ENCODE measurements at places on chromosomes 3 and 15.
A peak's percentile ranks its signal among the peaks of the same experiment; 100 is the strongest.

DNA sequence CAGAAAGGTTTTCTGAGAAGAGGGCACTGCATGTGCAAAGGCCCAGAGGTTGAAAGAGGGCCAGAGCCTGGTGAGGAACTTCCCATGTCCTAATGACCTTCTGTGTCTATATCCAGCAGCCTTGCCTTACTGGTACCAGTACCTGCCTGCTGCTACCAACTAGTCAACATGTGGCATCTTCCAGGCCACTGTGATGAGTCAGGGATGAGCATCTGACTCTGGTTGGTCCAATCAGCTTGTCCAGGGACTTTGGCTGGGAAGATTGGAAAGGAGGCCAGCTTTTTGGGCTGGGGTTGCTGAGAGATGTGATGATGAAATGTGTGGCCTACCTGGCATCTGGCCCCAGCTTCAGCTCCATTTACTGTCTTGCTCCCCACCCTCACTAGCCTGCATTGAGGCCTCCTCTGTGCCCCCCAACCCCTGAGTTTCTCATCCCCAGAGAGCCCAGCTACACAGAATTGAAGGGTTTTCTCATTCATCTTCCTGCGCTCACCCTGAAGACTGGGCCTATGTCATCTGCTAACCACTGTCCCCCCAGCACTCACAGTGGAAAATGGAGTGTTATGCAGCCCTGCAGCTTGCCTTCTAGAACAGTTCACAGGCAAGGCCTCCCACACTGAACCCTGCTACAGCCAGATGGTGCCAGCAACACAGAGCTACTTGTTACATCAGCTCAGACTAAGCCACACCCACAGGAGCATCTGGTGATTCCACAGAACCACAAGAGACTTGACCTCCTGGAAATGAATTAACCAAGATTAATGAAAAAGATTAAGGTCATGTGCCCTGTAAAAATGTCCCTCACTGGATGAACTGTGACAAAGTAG lies 1.3 kb upstream of the TWF2 start:
- peak; percentile 88 for DNase-seq

DNA sequence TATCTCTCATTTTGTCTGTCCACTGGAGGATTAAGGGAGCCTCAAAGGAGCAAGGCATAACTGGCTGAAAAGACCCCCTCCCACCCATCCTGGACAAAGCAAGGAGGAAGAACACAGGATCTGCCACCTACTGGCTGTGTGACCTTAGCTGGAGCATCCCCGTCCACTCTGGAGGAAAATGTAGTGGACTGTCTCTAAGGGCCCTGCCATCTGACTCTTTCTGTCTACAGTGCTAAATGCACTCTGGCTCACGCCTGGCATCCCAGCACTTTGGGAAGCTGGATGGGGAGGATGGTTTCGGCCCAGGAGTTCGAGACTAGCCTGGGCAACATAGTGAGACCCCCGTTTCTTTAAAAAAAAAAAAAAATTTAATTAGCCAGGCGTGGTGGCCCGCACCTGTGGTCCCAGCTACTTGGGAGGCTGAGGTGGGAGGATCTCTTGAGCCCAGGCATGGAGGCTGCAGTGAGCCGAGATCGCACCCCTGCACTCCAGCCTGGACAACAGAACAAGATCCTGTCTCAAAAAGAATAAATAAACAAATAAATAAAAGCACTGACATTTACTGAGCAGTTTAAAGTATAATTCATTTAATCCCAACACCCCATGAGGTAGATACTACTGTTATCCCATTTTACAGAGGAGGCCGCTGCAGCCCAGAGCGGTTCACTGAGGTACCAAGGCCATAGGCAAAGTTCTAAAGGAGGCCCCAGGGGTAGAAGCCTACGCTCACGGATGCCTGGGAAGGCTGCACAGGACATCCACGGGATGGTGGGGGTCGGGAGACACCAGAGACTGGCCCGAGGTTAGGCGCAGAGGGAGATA lies 1.1 kb downstream of the TBC1D2B start:
- no peak for DNase-seq

DNA sequence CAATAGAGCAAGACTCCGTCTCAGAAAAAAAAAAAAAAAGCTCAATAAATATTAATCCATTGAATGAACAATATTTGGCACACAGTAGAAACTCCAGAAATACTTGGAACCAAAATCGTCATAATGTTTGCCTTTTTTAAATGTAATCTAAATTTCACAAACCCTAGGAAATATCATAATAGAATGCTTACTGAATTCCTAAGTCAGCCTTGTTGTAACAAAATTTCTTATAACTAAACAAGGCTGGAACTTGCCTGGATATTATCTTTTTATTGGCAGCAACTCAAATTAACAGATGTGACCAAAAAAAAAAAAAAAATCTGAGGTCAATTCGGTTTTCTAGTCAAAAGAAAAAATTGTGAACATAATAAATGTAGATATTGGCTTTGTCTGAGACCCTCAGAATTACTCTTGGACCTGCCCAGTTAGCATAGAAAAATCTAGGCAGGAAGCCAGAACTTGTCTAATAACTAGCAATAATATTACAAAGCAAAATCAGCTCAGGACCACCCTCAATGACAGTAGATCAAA lies 33.3 kb downstream of the GABPB1 start:
- DNase-seq, result no peak

GRCh38 chr3:8981700-8982099 lies 18.4 kb upstream of the RAD18 start:
- DNase-seq, result no peak

DNA sequence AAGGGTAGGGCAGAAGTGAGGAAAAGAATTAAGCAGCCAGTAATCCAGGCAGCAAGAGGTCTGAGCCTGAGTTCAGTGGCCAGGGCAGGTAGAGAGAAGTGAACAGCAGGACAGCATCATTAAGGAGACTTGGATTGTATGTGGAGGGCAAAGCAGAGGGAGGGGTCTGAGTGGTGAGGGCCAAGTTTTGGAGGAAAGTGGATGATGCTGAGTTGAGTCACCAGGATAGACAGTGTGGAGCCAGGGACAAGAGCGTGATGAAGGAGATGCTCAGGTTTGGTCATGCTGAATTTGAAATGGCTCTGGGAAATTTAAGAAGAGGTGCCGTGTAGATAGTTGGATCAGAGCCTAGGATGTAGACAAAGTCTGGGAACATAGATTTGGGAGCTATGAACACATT lies 93.1 kb downstream of the ARHGEF26 start:
- DNase-seq, result no peak

- no peak for DNase-seq
Measured at GRCh38 chr15:66188464-66188863, 65.1 kb downstream of the MEGF11 start.

DNA sequence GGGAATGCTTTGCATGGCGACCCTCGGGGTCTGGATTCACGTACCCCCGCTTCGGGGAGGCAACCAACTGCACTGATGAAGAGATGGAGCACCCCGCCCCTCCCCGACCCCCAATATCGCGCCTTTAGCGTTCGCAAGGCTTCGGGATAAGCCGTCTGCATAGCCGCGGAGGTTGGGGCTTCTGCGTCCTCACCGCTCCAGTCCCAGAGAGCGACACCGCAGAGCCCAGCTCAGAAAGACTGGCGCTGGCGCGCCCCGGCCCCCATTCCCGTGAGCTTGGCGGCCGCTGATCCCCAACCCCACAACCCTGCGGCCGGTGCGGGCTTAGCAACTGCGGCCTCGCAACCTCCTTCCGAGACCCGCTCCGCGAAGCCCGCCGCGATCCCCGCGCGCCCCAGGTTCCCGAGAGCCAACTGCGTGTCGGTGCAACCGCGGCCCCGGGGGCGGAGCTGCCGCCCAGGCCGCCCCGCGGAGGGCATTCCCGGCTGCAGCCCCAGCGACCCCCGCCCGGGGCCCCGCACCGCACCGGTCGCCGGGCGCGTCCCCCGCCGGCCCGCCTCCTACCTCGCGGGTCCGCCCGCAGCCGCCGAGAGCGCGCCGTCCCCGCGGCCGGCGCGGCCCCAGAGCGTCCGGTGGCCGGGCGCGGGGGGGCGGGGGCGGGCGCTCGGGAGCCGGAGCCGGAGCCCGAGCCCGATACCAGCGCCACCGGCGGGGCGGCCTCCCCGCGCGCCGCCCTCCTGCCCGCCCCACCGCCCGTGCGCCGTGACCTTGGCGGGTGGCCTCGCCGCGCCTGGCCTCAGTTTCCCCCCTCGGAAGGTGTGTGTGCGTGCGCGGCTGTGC lies 79.5 kb downstream of the IQSEC1 start:
- no peak for DNase-seq

- DNase-seq, result no peak
Measured at GRCh38 chr15:56866803-56867202, 51.6 kb upstream of the TCF12 start.

DNA sequence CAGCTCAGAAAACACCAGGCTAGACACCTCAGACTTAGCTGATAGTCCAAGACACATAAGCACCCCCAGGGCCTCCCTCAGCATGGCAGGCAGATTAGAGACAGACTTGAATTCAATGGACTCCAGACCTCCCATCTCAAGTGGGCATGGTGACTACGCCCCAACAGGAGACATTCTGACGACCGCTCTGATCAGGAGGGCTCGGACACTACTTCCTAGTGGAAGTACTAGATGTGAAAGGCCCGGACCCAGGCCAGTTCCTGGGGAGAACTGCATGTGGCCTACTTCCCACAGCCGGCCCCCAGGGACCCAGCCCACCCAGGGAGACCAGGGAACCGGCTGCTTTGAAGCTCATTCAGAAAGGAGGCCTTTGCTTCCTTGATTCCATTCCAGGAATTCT lies 16.9 kb downstream of the POC1A start:
- no peak for DNase-seq

GRCh38 chr15:81907521-81907920 lies 138.3 kb downstream of the MEX3B start:
- no peak for DNase-seq

DNA sequence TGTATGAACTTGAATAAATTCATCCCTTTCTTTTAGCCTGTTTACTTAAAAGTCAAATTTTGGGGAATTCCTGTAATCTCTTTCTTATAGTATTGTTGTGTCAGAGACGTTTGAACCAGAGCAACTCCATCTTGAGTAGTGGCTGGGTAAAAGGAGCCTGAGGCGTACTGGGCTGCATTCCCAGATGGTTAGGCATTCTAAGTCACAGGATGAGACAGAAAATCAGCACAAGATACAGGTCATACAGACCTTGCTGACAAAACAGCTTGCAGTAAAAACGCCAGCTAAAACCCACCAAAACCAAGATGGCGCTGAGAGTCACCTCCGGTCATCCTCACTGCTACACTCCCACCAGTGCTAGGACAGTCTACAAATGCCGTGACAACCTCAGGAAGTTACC lies 94.5 kb downstream of the P3H2 start:
- no peak for DNase-seq

GRCh38 chr3:183466575-183466974 lies 38.2 kb upstream of the MCF2L2 start:
- DNase-seq, result no peak

DNA sequence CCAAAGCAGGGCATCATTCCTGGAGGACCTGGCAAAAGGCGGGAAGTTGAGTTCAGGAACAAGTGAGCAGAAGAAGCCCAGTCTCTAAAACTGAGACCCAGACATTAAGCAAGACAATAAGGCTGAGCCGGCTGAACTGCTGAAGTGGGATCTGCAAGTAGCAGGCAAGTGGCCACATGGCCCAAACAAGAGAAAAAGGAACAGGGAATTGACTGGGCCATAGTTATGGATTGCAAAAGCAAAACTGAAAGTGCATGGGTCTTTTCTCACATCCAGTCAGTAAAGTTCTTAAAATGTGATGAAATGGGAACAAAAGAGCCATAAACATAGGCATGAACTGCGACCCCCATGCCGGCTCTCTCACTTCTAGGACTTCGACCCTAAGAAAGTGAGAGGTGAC lies 101.2 kb downstream of the SCN11A start:
- no peak for DNase-seq

- no peak for DNase-seq
Measured at GRCh38 chr3:134428401-134428800, 54.2 kb upstream of the AMOTL2 start.

GRCh38 chr3:138336454-138336999 lies 6.9 kb upstream of the NME9 start:
- DNase-seq, result no peak

GRCh38 chr3:78148986-78149717 lies 1109.3 kb downstream of the ROBO2 start:
- DNase-seq, result no peak

DNA sequence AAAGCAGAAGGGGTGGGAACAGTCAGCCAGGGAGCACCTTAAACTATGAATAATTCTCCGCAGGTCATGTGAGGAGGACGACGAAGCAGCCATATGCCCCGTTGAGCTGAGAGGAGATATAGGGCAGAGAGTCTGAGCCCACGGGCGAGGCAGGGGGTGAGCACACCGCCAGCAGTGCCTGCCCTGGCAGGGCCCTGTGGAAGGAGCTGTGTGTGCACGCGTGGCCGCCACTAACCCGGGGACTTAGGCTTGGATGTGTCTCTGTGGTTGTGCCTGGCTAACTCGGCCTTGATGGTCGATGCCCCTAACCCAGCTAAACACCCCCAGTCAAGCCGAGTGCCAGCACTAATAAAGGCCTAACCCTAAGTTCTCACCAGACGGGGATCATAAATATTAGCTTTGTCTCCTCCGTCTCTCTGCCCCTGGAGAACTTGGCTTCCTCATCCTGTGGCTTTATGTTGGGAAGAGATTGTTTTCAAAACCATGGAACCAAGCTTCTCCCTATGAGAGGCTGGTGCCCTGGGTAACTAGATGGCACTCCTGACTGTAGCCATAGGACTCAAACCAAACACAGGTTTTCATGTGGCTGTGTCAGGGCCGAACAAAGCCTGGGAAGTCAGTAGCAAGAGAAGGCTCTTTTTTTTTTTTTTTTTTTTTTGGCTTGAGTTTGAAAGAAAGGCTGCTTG lies 45.4 kb downstream of the CCK start:
- no peak for DNase-seq

- no peak for DNase-seq
Measured at GRCh38 chr3:143428294-143428693, 308.7 kb downstream of the CHST2 start.

DNA sequence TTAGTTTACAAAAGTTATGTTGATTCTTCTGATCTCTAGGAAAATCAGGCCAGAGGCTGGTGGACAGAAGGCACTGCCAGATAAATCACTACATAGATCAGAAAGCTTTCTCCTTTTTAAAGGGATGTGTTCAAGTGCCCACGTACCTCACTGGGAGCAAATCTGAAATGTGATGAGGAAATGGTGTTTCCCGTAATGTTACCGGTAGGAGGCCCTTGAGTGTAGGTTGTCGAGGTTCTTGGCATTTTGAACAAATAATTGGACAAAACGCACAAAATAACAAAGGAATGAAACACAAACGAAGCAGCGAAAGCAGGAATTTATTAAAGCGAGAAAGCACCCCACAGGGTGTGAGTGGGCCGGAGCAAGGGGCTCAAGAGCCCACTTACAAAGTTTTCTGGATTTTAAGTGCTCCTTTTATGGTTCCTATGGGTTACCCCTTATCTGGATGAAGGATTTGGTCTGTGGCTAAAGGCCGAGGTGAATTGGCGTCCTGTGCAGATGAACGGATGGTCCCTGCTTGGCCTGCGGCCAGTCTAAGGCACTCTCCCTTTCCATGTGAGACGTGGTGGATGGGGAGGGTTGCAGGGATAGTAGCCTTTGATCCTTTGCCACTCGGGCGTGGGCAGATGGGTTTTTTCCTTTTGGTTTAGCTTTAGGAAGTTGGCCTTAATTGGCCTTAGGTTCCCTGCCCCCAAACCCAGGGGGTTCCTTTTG lies 1.0 kb downstream of the SNX1 start:
- DNase-seq, result no peak

Data from COLO829 (cell line).